ENCODE measurements at places on chromosomes 2 and 18.
A peak's percentile ranks its signal among the peaks of the same experiment; 100 is the strongest.

- DNase-seq, result no peak
Observed at GRCh38 chr2:219149667-219150066, 10.9 kb downstream of the NHEJ1 start.

GRCh38 chr2:101344137-101344536 is 35.6 kb upstream of the RNF149 start:
- DNase-seq, result no peak

DNA sequence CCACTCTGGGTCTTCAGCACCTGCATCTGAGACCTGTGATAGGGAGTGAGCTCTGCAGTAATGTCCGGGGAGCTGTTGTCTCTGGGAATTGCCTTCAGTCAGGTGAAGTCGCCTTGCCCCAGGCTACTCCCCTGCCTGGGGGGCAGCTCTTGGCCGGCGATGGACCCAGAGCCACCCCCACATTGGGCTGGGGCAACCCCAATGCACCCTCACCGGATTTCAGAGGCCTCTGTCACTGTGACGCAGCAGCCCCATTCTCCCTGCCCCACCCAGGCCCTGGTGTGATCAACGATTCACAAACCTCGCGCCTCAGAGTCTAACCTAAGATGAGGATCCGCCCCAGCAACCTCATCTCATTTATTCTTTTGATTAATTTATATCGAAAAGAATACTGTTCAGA is 303.6 kb downstream of the NDUFA10 start:
- no peak for DNase-seq

DNA sequence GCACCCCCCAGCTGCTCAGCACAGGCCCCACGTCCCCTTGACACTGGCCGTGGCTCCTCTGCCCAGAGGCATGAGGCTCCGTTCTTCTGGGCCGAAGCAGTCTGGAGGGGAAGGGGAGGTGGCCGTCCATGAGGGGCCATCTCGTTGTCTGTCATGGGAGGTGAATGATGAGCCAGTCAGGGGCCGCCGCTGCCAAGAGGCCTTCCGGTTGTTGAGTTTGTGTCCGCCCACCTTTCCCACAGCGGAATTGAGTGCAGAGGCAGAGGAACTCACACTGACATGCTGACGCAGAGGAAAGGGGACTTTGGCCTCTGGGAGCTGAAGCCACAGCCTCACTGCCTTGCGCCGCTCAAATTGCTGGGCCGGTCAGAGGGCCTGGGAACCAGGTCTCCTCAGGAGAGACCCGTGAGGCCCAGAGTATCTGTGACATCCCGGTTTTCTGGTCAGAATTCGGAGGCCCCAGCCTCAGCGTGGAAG is 268.4 kb downstream of the ATAD2B start:
- no peak for DNase-seq

GRCh38 chr2:145909766-145910165 is 1389.8 kb upstream of the ZEB2 start:
- no peak for DNase-seq

- no peak for DNase-seq
Observed at GRCh38 chr2:64487256-64488049, 33.5 kb downstream of the LGALSL start.

DNA sequence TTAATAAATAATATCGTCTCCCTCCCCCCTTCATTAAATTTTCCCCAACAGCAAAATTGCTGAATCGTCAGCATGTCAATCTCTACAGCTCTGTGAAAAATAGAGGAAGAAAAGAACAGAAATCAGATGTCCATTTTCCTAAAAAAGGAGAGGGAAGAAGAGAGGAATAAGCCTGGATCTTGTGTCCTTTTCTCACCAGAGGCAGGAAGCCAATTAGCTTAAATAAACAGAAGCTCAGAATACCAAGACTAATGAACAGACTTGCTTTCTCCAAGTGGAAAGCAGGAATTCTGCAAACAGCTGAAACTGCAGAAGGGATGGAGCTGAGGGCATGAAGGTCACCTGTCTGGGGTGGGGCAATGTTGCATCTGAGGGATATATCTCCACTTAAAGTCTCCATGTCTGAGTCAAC is 265.7 kb downstream of the CCDC85A start:
- no peak for DNase-seq

DNA sequence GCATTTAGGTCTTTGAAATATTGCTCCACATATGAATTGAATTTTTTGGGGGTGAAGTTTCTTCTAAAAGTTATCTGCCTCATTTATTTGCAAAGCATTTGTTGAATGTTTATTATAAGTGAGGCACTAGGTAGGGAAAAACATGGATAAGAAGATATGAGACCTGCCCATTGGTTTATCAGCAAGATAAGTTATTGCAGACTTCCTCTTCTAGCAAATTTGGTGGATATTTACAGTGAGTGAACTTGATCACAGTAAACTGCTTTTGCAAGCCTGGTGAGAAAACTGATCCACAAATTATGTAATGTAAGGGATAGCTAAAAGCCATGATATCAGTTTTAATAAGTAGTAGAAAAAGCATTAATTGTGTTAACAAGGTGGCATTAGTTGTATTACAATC is 364.8 kb downstream of the SOCS6 start:
- no peak for DNase-seq

- DNase-seq, result no peak
Observed at GRCh38 chr2:105473011-105473410, 74.2 kb upstream of the FHL2 start.

DNA sequence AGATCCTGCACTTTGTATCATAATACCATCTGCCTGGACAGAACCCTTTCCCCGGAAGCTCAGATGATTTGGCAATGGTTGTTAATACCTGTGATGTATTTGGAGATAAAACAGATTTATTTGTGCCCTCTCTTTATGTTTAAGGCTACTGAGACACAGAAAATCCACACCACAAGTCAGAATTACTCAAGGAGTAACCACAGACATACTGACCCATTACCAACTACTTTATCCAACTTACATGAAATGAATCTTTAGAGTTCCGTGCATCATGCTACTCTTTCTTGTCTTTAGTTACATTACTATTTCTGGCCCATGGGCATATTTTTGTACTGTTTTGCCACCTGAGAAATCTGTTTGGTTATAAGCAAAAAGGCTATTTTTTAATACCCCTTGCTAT is 384.0 kb downstream of the STK39 start:
- no peak for DNase-seq

- DNase-seq, result peak; percentile 27
Observed at GRCh38 chr2:158890296-158890905, 78.0 kb upstream of the TANC1 start.

DNA sequence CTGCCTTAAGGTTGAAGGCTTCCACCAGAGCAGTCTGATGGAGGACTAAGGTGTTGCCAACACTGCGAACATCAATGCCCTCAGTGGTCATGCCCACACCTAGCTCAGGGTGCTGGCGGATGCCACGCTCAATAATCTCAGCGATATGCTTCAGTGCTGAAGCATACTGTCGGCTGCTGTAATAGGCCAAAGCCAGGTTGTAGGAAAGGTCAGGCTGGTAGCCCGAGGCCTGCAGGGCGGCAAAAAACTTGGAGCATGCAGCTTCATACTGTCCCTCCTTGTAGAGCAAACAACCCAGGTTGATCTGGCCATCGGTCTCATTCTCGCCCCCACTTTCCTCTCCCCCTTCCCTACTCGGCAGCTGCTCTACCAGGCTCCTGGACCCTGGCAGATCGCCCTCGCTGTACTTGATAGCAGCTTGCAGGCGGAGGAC is 159.4 kb downstream of the AGPS start:
- no peak for DNase-seq

GRCh38 chr2:26651470-26651771 is 10.3 kb upstream of the CIB4 start:
- no peak for DNase-seq

- peak; percentile 16 for DNase-seq
Observed at GRCh38 chr2:189444322-189444721, 3.0 kb downstream of the WDR75 start.

DNA sequence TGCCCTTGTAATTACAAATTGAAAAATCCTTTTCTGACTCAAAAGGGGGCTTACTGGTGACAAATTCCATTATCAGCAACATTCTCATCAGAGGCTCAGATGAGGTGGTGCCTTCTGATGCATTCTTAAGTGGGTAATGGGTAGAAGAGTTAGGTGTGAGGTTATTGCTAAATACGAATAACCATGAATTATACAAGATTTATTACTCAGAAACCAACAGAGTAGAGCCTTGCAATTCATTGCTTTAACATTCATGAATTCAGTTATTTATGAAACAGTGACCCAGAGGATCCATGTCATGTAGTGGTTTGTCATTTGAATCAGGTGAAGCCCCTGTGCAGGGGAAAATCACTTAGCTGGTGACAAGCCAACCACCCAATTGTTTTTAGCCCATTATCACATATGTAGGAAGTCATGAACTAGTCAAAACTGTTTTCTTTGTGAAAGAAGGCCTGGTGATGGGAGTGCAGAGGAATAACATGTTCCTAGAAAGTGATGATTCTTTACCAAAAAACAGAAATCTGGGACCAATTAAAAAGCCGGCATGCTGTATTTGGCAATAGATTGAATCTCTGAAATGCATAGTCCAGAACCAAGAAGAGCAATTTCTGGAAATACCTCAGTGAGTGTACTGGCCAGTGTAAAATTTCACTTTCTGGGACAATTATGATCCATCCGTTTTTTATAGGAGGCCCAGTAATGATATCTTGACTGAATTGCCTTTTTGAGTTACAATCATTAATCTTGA is 70.2 kb downstream of the CRIM1 start:
- DNase-seq, result no peak

- DNase-seq, result no peak
Observed at GRCh38 chr2:156339865-156340264, 7.3 kb upstream of the NR4A2 start.

DNA sequence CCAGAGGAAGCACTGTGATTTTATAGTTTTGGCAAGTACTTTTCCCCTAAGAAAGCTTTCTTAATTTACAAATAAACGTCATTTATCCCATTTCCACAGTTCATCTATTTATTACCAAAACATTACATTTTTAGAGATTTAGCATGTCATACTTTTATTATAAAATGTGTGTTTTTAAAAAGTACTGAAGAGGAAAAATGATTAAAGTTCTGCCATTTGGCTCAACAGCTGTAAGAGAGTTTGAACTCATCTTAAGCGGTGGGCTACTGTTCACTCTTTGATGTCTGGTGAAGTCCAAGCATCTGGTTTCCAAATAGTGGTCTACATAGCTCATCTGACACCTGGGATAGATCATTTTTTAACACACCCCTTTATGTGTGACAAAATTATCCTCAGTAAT is 51.3 kb upstream of the TANC1 start:
- DNase-seq, result no peak

GRCh38 chr2:126663184-126663963 is 7.4 kb downstream of the GYPC start:
- no peak for DNase-seq

GRCh38 chr2:35416391-35417140 is 939.0 kb upstream of the CRIM1 start:
- no peak for DNase-seq

- DNase-seq, result no peak
Observed at GRCh38 chr2:67717692-67718091, 320.6 kb downstream of the ETAA1 start.

GRCh38 chr2:143682436-143683055 is 553.3 kb downstream of the ARHGAP15 start:
- no peak for DNase-seq

DNA sequence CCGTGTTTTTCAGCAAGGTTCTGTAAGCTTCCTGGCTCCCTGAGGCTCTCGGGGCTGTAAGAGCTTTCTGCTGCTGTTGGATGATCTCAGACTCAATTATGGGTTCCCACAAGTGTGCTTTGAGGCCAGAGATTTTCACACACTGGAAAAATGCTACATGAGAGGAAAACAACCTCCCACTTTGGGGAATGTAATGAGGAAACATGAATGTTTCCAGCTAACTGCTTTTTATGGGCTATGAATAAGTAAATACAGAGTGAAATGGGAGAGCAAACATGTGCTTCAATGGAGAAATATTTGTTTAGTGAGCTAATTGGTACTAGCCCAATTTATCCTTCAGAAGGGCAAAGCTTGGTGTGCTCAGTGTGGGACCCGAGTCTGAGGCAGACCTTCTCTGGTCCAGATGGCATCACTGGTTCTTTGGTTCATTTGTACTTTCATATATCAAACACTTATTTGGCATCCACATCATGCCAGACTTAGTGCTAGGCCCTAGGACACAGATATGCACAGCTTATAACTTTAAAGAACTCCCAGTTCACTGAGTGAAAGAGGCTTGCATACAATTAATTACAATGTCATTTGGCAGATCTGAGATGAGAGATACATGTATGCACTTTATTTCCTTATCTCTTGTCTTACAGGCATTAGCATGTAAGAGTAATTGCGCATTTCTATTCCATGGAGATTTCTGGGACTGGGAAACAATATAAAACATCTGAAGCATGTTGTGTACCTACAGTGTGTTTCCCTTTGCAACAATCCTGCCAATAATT is 248.8 kb downstream of the RDH14 start:
- DNase-seq, result no peak

- DNase-seq, result no peak
Observed at GRCh38 chr2:239114616-239115265, 266.9 kb downstream of the TWIST2 start.

- no peak for DNase-seq
Observed at GRCh38 chr2:189933041-189933440, 129.5 kb downstream of the MSTN start.

GRCh38 chr2:5877360-5877759 is 185.2 kb downstream of the SOX11 start:
- no peak for DNase-seq

DNA sequence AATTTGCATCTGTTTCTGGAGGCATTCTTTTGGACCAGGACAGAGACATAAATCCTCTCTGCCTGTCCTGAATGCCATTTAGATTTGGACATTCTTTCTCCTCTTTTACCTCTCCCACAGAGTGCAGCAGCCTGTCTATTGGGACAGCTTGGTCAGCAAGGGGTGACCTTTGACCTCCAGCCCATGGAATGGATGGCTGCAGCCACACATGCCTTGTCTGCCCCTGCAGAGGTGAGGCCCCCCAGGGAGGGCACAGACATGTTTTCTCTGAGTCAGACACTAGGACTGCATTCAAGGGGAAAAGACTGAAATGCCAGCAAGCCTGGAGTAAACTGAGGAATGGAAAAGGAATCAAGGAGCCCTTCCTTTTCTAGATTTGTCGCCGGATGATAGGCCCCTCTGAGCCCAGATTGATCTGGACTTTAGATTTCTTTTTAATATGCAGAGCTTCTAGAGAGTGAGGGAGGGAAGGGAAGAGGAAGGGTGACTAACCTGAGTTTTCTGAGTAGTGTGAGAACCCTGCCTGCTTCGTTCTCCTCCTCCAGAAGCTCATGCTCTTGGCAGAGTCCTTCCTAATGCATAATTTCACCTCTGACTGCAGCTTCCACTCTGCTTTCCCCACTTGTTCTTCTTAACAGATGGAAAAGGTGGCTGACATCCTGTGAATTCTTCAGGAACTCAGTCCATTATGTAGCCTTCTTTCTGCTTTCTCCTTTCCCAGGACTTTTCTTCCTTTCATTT is 16.1 kb upstream of the TTLL4 start:
- no peak for DNase-seq

- DNase-seq, result peak; percentile 77
Observed at GRCh38 chr2:17976871-17977746, 98.6 kb downstream of the KCNS3 start.

- no peak for DNase-seq
Observed at GRCh38 chr2:58494071-58494501, 253.0 kb upstream of the FANCL start.

GRCh38 chr2:62740221-62740620 is 34.7 kb downstream of the EHBP1 start:
- no peak for DNase-seq

- DNase-seq, result peak; percentile 40
Observed at GRCh38 chr2:37890893-37891495, 34.1 kb upstream of the RMDN2 start.

- DNase-seq, result no peak
Observed at GRCh38 chr2:85709401-85709811, 15.2 kb downstream of the GNLY start.

Measured in mammary epithelial cell (primary cell).